CD4-positive, alpha-beta T cell treated with Interleukin-2 at 100 ng/mL for 4 hours (primary cell): ENCODE measurements at places on chromosomes 12 and 14.

DNA sequence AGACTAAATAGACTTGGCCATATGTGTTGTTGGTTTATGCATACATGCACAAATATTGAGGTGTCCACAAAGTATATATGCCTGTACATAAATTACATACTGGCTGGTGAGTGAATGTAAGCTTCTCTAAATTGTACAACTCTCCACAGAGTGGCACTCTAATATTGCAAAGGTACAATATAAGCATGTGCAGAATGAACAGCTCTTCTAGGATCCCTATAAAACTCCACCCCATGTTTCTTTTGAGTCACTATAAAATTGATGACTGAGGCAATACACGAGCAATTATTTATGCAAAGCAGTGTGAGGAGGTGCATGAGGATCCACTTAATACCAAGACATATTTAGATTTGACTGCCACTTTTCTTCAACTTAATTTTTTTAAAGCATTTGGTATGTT, 172.2 kb downstream of the NAV3 start:
- DNase-seq, result no peak

DNA sequence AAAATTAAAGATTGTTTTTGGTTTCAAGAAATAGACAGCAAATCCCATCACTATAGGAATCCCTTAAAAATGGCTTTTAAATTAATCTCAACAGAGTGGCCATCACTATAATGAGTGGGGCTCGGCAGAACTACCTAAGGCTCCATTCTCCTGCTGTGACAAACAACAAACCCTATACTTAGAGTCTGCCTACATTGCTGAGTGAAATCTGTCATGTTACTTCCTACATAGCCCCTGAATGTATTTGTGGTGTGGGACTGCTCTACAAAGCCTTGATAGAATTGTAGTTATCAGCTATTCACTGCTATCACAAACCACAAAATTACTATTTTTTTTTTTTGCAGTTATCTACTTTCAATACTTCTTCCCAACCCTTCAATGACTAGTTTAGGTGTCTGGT, 538.7 kb upstream of the ATXN7L3B start:
- DNase-seq, result no peak

GRCh38 chr14:55881577-55882241, 236.5 kb upstream of the PELI2 start:
- no peak for DNase-seq

- DNase-seq, result no peak
These were observed 16.1 kb upstream of the RPLP0 start for GRCh38 chr12:120216742-120217605.

DNA sequence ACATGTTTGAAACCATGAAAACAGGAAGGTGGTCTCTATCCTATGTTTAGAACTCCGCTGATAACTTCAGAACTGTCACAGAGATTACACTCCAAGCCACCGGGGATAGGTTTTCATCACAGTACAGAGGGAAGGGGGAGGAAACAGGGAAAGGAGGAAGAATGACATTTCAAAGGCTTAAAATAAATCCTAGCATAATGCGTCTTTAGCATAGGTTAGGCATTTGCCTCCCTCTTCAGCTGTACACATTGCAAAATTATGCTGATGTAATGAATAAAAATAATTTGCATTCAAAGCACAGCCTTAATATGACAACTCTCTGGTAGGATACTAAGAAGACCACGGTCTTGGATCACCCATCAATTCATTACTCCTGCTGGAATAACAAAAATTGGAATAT, 54.3 kb upstream of the PYGL start:
- no peak for DNase-seq

- no peak for DNase-seq
These were observed 2.0 kb upstream of the PCED1B start for GRCh38 chr12:47077206-47078085.

DNA sequence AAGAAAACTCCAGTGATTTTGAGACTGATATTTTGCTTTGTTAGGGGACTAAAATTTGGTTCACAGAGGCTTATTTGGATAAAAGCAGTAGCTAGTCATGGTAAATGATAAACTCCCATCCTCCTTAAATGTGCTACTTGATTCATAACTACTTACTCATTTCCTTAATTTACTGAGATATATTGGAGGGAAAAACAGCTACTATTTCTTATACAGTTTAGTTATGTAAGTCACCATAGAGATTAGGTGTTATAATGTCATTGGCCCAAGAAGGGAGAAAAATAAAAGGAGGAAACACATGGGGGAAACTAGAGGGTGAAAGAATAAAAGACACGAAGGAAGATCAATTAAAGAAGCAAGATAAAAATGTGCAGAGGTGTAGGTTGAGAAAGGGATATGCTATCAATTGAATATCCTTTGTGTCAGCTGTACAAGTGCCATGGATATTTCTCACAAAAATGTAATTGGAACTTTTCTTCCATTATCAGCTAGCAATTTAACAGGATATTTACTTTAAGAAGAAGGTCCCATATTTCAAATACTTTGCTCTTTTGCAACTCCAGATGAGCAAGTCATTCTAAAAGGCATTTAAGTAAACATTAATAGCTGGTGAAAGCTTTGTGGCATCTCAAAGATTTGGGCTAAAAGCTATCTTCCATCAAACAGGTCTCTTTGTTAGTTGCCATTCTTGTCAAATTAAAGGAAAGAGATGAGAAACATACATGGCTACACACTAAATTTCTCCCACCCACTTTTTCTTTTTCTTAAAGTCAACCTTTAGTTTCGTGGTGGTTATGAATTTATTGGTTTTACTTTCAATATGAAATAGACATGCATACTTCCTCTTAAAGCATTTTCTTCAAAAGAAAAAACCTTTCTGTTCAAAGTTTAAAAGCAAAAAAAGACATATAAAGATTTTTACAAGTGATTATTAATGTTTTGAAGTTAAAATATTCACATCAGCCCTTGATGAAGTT, 439.5 kb downstream of the CCER1 start:
- DNase-seq, result no peak

- DNase-seq, result no peak
These were observed 54.9 kb downstream of the RAB35 start for GRCh38 chr12:120061575-120062214.

DNA sequence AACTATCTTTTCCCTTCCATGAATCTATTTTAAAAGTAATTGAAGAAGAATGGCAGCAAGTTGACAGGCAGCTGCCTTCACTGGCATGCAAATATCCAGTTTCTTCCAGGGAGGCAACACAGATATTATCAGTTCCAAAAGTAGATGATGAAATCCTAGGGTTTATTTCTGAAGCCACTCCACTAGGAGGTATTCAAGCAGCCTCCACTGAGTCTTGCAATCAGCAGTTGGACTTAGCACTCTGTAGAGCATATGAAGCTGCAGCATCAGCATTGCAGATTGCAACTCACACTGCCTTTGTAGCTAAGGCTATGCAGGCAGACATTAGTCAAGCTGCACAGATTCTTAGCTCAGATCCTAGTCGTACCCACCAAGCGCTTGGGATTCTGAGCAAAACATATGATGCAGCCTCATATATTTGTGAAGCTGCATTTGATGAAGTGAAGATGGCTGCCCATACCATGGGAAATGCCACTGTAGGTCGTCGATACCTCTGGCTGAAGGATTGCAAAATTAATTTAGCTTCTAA, 18.4 kb downstream of the TMPO start:
- DNase-seq, result no peak

GRCh38 chr12:119096429-119097202, 82.1 kb upstream of the HSPB8 start:
- no peak for DNase-seq

DNA sequence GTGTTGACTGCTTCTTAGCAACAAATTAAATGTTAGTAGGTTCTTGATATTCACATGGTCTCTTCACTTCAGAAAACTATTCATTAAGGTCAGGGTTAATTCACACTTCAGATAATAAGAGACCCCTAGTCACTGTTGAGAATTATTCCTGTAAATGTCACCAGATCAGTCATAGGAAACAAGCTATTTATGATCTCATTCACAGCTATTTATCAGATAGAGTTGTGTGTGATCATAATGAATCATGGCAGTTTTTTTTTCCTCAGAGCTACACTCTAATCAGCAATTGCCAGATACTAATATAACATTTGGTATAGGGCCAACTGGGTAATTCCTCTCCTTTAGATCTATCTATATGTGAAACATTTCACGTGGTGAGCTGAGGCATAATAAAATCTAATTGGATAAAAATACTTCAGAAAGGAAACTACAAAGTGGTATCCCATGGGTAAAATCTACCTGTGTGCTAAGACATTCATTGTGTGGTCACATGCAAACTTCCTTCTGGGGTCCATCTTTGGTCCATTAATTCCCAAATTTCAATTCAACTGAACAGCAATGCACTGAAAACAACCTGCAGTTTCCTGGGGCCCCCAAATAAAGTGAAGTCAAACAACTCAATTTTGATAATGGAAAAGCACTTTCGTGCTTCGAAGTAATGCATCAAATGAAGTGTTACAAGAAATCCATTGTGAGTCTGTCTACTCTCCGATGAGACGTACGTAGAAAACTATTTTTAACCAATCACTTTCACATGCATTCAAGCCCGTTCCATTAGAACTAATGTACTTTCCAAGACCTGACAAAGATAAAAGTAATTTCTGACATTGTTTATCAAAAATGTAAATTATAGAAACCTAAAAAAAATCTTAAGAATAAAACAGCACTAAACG, 197.0 kb downstream of the ACSS3 start:
- no peak for DNase-seq

- DNase-seq, result no peak
These were observed 443.6 kb upstream of the SOX5 start for GRCh38 chr12:24393071-24393470.

- DNase-seq, result no peak
These were observed 42.7 kb downstream of the GPHB5 start for GRCh38 chr14:63276016-63276415.

DNA sequence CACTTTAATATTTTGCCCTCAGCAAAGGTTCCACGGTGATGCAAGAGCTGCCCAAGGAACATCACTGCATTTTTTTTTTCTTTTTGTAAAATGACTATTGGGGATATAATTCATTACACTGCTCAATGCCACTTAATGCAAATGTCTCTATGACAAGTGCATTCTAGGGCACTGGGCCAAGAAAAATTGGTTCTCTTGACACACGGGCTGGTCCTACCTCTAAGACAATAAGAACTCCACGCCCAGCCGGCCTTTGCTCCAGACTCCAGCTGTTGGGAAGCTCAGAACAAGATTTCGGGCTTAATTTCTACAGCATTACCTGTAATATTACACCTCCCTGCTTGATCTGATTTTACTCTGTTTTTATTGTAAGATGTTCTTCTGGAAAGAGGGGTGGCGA, 48.8 kb upstream of the VRK1 start:
- no peak for DNase-seq

GRCh38 chr12:46485853-46486252, 113.3 kb upstream of the SLC38A2 start:
- DNase-seq, result no peak

DNA sequence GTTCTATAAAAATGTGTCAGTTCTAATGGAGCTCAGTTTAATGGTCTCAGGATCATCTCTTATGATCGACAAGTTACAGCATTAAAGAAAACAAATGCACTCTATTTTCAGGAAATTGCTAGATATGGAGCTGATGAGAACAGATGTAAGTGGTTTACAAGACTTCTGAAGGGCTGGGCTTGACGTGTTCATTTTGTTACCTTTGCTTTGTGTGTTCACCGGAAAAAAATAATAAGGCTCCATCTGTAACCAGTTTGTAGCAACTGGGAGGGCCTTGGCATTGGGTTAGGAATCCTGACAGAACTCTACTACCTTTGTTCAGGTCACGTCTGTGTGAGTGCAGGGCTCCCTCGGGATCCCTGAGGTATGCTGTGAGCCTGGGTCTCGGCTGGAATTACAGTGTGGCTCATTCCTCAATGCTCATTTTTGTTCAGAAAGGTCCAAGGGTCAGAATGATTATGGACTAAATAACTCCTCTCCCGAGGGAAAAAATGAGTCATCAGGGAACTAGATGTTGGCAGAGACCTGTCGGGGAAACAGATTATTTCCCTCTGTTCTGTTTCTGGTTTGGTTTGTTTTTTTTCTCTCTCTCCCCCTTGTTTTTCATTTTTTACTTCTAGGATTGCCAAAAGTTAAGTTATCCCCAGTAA, 158.0 kb downstream of the SLC5A8 start:
- DNase-seq, result no peak

DNA sequence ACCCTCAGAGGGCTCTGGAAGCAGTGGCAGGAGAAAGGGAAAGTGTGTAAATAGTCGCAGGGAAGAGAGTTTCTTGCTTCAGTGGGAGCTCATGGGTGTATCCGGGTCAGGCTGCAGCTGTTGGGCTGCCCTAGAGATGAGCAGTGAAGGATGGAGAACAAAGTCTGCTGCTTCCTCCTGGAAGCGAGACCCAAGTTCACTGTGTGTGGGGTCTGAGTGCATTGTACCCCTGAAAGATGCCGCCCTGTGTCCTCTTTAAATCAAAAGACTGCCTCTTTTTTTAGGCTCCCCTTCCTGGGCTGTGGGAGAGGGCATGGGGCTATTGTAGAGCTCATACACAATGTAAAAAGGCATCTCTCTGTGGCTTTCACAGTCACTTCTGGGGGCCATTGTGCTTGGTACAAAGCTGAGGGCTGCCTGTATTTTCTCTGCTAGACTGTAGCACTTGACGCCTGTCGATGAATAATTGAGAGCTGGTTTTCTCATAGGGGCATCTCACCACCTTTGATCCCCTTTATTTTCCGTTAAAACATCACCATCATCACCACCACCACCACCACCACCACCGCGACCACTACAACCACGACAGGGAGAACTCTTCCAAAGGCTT, 16.7 kb downstream of the CHST11 start:
- DNase-seq, result peak; percentile 26

DNA sequence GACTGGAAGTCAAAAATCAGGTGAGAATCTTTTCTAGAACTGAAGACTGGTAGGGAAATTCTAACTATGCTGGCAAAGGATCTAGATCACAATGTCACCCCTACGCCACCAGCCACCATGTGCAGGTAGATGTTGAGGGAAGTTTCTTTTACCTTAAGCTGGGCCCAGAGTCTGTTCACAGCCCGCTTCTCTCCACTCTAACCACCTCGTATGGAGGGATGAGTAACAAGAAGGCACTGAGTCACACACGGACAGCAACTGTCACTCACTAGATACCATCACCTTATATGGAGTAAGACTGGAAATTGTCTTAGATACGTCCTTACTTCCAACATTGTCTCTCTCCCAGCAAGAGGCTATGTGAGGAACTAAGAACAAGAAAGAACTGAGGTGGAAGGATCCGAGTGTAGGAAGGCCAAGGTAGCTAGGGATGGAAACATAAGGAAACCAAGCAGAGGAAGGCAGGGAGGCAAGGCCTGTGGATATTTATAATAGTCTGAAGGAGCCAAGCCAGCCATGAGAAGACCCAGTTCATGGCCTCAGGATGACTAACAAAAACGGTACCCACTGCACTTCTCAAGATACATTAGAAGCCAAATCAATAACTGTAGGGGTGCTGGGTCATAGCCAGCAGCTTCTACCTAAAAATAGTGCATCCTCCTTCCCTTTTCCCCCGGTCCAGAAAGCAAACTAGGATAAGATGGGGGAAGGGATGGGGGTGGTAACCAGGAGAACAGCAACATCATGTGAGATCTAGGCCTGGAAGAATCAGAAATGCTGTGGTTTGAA, 15.5 kb downstream of the REM2 start:
- DNase-seq, result no peak

DNA sequence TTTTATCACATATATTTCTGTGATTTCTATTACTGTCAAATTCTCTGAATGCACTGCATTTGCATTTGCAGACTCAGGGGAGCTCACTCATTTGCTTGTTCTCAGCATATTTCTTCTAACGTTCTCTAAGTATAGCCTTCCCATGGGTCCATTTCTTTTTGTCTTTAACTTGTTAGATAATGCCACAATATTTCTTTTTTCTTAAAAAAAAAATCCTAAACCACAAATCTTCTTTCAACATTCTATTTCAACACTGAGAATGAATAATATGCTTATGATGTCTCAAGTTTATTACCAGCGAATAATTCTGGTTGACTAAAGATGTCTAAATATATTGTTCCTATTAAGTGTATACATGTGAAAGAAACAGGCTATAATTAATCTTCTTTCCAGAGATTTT, 200.2 kb downstream of the ANO6 start:
- DNase-seq, result no peak
